ENCODE measurements at places on chromosomes 3 and 15.

- no peak for DNase-seq
Measured at GRCh38 chr15:66014635-66015182, 145.4 kb downstream of the RAB11A start.

GRCh38 chr3:38331257-38332022, 15.1 kb upstream of the XYLB start:
- no peak for DNase-seq

GRCh38 chr15:49848807-49849206, 228.0 kb downstream of the DTWD1 start:
- DNase-seq: no peak

GRCh38 chr3:78613421-78613879, 1154.3 kb downstream of the ROBO1 start:
- no peak for DNase-seq

GRCh38 chr15:94621736-94622135, 390.4 kb downstream of the MCTP2 start:
- DNase-seq: no peak

GRCh38 chr15:89374086-89374981, 39.7 kb upstream of the POLG start:
- DNase-seq: no peak

Data from GM03348 (cell line).